ENCODE measurements at places on chromosomes 4 and X. TPM values are rescaled to one million over a fixed set of nuclear protein-coding genes. Genes with fewer than 3 reads are reported as not detected.

GPR82 gene
- total RNA-seq: not detected

CENPVL2 gene
- not detected for total RNA-seq

USP27X gene
- 1.4 TPM for total RNA-seq

NPNT gene
- total RNA-seq: not detected

TASL gene
- total RNA-seq: not detected

RAB40A gene
- total RNA-seq: not detected

GDPD2 gene
- total RNA-seq: 0.54 TPM

GNRHR gene
- total RNA-seq: not detected

TRPC5OS gene
- total RNA-seq: not detected

MMRN1 gene
- 225 TPM for total RNA-seq

MAP9 gene
- total RNA-seq: 181 TPM

FGB gene
- total RNA-seq: not detected

NUP54 gene
- 78.2 TPM for total RNA-seq

AREG gene
- not detected for total RNA-seq

RTL5 gene
- 2.0 TPM for total RNA-seq

SPIN2A gene
- not detected for total RNA-seq

SH2D1A gene
- total RNA-seq: not detected

GABRE gene
- not detected for total RNA-seq

EDA2R gene
- 5.8 TPM for total RNA-seq

CYBB gene
- not detected for total RNA-seq

CITED1 gene
- total RNA-seq: 4.3 TPM

IRF2 gene
- total RNA-seq: 6.5 TPM

SCRG1 gene
- total RNA-seq: not detected

C4orf17 gene
- not detected for total RNA-seq

AFP gene
- not detected for total RNA-seq

CXCL6 gene
- total RNA-seq: not detected

DMD gene
- total RNA-seq: 3.1 TPM

LAS1L gene
- total RNA-seq: 24.6 TPM

PCSK1N gene
- total RNA-seq: not detected

SSX3 gene
- total RNA-seq: not detected

ZNF595 gene
- 7.7 TPM for total RNA-seq

TCEAL2 gene
- total RNA-seq: not detected

SSX4 gene
- total RNA-seq: not detected

ZFYVE28 gene
- 9.4 TPM for total RNA-seq

ADAMTS3 gene
- 2.2 TPM for total RNA-seq

PWWP3B gene
- total RNA-seq: not detected

STK32B gene
- 0.06 TPM for total RNA-seq

PLXNA3 gene
- 6.0 TPM for total RNA-seq

CDK16 gene
- 88.1 TPM for total RNA-seq

SMR3A gene
- total RNA-seq: not detected

AMOT gene
- not detected for total RNA-seq

ATOH1 gene
- total RNA-seq: not detected

TLR10 gene
- not detected for total RNA-seq

RBM46 gene
- total RNA-seq: not detected

CT55 gene
- not detected for total RNA-seq

MAOA gene
- 1.1 TPM for total RNA-seq

HAND2 gene
- total RNA-seq: 0.41 TPM

SPATA4 gene
- not detected for total RNA-seq

ATP2B3 gene
- not detected for total RNA-seq

XKRX gene
- total RNA-seq: not detected

CDKL5 gene
- not detected for total RNA-seq

XG gene
- not detected for total RNA-seq

BEX4 gene
- 61.7 TPM for total RNA-seq

INTS6L gene
- 9.8 TPM for total RNA-seq

ATP8A1 gene
- total RNA-seq: 9.2 TPM
